Fibroblast of villous mesenchyme (primary cell): ENCODE measurements at places on chromosomes 6 and 20.
A peak's percentile ranks its signal among the peaks of the same experiment; 100 is the strongest.

- no peak for DNase-seq
These were observed 167.9 kb downstream of the PREX1 start for GRCh38 chr20:48659858-48660257.

DNA sequence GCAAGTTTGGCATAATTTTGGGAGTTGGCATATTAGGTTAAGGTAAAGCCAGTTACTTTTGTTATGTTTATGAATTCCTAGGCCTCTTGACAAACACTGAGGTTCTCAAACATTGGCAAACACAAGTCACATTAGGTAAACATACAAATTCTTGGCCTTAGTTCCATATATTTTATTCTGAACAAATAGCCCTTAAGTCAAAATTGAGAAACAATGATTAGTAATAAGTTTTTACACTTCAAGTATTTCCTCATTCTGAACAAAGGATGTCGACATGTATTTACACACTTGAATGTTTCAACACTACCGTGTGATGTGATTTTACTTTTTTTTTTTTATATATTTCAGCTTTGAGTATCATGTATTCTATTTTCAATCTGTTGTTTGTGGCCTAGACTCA is 3.8 kb upstream of the ECHDC1 start:
- peak; percentile 80 for DNase-seq

DNA sequence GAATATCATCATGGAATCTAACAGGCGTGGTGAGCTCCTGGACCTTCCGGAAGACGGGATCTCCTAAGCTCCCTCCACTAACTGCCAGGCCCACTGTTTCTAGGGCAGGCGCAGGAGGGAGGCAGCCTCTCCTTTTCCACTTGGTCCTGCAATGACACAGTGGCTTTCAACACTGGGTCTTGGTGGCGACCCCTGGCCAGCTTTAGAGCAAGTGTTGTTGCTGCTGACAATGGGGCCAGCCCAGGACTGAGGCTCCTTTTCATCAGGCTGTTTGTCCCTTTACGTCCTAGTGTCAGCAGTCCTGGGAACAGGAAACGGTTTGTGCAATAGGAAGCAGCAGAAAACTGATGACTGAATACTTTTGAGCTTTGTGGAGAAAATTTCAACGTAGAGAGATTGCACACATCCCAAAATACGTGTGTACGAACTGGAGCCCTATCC is 9.7 kb upstream of the QKI start:
- peak; percentile 69 for DNase-seq

DNA sequence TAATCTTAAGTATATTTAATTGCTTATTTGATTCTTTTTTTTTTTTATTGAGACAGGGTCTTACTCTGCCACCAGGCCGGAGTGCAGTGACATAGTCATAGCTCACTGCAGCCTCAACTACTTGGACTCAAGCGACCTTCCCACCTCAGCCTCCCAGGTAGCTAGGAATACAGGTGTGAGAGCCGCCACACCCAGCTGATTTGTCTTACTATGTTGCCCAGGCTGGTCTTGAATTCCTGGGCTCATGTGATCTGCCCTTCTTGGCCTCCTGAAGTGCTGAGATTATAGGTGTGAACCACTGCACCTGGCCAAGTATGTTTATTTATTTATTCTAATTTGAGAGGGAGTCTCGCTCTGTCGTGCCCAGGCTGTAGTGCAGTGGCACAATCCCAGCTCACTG is 38.2 kb downstream of the PTPN1 start:
- no peak for DNase-seq

- DNase-seq, result no peak
These were observed 76.3 kb downstream of the DTNBP1 start for GRCh38 chr6:15586503-15586902.

GRCh38 chr6:25387483-25387882 is 108.3 kb downstream of the CARMIL1 start:
- no peak for DNase-seq

GRCh38 chr20:18856873-18857272 is 43.3 kb downstream of the SCP2D1 start:
- DNase-seq, result no peak

DNA sequence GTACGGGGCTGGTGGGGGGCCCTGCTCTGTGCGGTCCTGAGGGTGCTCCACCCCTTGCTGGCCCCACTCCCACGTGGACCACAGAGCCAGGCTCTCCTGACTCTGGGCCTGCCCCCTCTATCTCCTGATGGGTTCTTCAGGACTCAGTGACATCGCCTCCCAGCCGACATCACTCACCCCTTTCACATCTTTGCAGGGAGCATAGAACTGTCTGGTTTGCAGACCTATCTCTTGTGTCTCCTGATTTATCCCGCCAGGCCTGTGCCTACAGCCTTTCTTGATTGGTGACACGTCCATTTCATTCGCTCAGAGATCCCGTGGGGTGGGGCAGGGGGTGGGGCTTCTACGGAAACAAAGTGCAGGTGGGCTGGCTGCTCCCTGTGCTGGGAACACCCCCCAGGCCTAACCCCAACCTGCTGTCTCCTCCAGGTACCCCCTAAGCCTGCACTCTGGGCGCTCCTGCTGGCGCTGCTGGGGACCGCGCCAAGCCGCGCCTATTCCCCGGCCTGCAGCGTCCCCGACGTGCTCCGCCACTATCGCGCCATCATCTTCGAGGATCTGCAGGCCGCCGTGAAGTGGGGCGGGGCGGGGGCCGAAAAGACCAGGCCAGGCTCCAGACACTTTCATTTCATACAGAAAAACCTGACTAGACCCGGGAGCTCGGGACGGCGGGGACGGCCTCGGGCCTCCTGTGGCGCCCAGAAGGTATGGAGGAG is 1.7 kb downstream of the C20orf204 start:
- no peak for DNase-seq

- DNase-seq, result no peak
These were observed 132.3 kb upstream of the SULF2 start for GRCh38 chr20:47917549-47918070.

DNA sequence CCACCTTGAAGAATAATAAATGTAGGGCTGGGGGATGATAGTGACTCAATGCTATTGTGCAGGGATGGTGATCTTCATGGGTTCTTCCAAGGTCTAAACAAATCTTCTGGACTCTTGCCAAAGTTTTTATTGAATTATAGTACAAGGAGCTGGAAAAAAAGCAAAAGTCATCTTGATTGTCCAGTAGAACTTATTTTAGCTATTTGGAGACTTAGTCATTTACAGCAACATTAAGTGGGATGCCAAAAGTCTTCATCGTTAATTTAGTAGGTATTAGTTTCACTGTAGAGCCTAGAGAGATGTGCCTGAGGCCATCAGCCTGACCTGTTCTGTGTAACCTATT is 212.9 kb upstream of the TBX18 start:
- peak; percentile 5 for DNase-seq

DNA sequence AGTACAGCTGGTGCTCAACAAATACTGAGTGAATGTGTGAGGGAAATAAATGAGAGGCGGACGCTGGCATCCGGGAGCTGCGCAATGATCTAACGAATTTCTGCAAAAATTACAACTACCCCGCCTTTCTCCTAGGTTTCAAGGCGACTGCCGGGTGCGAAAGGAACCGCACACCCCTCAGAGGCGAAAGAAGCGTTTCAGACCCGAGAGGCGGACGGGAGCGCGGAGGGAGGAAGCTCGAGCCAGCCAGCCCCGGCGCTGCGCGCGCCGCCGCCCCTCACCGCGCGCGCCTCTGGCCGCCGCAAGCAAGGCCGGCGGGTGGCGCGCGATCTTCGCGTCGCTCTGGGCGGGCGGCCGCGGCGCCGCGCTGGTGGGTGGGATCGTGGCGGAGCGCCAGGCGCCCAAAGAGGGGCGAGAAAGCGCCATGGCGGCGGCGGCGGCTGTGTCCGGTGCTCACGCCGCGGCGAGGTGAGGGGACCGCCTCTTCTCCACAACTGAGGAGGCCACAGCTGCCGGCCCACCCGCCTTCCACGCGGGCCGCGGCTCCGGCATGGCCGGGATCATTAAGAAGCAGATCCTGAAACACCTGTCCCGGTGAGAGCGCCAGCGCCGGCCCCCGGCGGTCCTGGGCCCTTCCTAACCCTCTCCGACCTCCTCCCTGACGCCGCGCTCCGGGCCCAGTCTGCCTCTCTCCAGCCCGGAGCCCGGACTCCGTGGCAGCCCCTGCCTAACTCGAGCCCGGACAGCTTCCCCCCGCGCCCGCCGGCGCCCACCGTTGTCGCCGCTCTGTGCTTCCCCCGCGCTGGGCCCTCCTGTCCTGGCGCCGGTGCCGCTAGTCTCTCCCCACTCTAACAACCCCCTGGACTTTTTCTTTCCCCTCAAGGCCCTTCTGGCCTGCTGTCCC is at the start of gene BLTP3A:
Gene BLTP3A, plus strand, starts transcription at position 383 of the 904 bp plus-strand sequence. Its CDS starts 168 bp downstream, at position 551.
- DNase-seq, result peak; percentile 64

- no peak for DNase-seq
These were observed 62.4 kb downstream of the TMEM242 start for GRCh38 chr6:157260735-157261410.

DNA sequence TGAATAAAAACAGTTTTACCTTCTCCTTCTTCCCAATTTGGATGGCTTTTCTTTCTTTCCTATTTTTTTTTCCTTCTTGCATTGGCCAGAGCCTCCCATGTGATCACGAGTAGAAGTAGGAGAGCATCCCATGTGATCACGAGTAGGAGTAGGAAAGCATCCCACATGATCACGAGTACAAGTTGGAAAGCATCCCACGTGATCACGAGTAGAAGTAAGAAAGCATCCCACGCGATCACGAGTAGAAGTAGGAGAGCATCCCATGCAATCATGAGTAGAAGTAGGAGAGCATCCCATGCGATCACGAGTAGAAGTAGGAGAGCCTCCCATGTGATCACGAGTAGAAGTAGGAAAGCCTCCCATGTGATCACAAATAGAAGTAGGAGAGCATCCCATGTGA is 218.6 kb downstream of the DLL1 start:
- DNase-seq, result no peak

DNA sequence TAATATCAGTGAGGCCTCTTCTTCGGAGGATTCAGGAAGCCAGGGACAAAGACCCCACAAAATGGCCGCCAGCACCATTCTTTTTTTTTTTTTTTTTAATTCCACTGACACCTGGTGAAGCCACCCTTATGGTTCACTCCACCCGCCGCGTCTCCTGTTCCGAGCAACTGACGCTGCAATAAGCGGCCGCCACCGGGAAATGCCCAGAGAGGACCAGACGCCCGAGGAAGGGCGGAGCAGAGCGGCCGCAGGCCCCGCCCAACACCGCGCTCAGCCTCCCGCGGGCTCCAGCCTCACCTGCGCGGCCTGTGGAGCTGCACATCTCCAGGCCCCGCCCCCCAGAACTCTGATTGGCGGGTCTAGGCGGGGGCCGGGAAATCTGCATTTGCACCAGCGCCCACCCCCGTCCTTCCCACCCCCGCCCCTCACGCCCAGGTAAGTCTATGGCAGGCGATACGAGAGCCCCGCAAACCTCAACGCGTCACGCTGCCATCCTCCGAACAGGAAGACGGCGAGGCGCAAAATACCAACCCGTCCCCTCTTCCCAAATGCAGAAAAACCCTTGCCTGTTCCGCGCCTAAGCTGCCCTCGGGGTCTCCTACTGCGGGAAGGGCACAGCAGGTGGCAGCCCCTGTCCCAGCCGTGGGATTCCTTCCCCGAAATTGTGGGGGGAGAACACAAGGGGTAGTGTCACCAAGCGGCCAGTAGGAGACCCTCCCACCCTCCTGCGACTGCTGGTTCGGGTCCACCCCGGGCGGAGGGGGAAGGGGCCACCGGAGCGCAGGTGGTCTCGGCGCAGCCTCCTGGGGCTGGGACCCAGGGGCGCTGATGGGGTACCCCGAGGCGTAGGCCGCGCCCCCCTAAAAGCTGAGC is 960 bp downstream of the ATP9A start:
- DNase-seq, result no peak

DNA sequence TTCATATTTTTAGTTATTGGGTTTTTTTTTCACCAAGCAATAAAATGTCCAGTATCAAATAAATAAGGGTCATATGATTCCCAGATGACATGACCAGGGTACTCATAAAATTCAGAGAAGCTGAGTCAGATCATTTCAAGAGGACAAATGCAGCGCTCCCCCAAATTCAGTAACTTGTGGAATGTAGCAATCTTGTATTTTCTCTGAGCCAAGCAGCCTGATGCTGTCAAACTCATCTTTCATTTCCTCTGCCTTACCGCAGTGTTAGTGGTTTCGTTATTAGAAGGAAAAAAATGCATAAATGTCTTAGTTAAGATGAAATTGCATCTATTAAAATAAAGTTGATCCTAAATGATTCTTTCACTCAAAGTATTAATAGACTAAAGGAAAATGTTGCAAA is 57.8 kb upstream of the EDN1 start:
- peak; percentile 55 for DNase-seq

DNA sequence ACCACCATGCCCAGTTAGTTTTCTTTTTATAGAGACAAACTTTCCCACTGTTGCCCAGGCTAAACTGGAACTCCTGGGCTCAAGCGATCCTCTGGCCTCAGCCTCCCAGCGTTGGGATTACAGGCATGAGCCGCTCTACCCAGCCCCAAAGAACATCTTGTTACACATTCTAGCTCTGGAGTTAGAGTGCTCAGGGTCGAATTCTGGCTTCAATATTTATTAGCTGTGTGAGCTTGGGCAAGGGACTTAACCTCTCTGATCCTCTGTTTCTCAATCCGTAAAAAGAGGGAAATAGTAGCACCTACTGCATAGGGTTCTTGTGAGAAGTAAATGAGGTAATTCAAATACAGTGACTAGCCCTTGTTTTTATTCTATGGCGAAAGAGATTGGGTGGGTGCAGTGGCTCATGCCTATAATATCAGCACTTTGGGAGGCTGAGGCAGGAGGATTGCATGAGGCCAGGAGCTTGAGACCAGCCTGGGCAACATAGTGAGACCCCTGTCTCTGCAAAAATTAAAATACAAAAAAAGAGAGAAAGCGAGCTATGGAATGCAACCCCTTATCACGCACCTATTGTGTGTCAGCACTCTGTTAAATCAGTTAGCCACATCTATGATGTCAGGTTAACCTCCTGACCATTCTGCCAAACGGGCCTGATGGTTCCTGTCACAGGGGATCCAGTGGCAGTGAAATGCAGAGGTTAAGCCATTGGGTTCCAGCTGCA is 19.7 kb downstream of the BCAS4 start:
- no peak for DNase-seq

GRCh38 chr6:64104051-64104450 is 468.4 kb downstream of the PHF3 start:
- DNase-seq, result no peak

- no peak for DNase-seq
These were observed 15.8 kb downstream of the TTBK1 start for GRCh38 chr6:43258807-43259686.

DNA sequence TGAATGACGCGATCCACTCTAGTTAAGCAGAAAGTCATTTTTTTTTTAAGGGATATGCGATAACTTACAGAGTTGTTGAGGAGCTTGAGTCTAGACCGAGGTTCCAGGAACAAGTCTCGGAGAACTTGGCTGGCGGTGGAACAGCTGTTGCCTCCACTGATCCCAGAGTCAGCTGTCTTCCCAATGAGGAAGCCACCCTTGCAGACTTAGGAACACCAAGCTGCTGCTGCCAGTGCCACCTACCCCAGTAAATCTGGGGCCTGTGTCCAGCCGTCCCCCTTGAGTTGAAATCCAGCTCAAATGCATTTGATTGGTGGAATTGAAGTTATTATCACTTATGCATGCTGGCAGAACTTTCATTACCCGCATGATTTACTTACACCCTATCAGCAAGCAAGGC is 6.7 kb downstream of the PFDN4 start:
- DNase-seq, result no peak

GRCh38 chr20:48192109-48192508 is 406.8 kb upstream of the SULF2 start:
- no peak for DNase-seq

- DNase-seq, result peak; percentile 96
These were observed 64.6 kb upstream of the TXNDC5 start for GRCh38 chr6:7974938-7975763.
